ENCODE measurements at places on chromosomes 2 and 18.

DNA sequence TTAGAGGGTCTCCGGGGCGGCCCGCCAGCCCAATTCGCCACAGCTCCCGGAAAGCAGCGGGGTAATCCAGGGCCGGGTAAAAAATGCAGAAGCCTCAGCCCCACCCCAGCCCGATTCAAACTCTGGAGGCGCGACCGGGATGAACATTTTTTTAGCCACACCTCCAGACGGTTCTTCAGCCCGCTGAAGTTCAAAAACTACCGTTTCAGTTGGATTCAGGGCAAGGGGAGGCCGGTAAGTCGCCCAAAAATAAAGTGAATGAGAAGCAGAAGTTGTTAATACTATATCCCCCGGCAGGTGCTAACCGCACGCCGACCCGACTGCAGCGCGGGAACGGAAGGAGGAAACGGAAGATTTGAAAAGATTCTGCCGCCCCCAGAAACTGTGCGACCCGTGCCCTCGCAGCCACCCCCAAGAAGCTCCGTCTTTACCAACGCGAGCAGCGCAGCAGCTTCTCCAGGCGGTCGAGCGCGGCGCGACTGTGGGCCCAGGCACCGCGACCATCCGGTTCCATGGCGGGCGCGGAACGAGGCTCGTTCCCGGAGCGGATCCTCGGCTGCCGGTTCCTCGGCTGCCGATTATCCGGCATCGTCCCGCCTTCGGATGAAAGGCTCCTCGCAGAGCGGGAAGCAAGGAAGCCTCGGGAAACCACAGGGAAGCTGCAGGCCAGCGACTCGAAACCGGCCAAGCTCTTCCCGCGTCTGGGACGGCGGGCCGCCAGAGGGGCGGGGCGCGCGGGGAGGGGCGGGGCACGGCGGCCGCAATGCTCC, at the start of gene BARD1:
BARD1 (minus strand) TSS at position 703 of the 770 bp plus-strand sequence; CDS start at position 589, 114 bp downstream.
- DNase-seq = peak; percentile 42

DNA sequence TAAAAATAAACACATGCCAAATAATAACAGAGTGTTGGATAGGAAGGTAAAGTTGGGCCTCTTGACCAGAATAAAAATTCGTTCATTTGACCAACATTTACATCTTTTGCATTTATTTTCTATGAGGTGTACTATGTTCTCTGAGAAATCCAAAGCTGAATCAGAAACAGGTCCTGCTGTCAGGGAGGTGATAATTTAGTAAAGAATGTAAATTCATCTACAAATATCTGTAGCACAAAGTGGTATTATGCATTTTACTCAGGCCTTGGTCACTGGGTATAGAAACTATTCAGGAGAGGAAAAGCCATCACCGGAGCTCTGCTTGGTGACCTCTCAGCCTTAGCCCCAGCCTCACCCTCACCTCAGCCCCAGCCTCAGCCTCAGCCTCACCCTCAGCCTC, 208.9 kb downstream of the SPP2 start:
- DNase-seq = no peak

DNA sequence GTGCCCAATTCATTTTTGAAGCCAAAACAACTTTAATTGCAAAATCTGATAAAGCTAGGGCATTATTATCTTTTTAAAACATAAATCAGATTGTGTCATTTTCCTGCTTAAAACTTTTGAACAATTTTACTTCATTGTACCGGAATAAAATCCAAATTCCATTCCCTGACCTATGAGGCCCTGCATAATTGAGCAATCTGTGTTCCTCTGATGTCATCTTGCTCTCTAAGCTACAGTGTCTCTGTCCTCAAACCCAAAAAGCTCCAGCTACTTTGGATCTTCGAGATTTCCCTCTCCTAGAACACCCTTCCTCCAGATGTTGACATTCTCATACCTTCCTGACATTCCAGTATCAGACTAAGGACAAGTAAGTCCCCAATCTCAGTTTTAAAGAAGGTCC, 395.9 kb downstream of the LRATD1 start:
- no peak for DNase-seq

DNA sequence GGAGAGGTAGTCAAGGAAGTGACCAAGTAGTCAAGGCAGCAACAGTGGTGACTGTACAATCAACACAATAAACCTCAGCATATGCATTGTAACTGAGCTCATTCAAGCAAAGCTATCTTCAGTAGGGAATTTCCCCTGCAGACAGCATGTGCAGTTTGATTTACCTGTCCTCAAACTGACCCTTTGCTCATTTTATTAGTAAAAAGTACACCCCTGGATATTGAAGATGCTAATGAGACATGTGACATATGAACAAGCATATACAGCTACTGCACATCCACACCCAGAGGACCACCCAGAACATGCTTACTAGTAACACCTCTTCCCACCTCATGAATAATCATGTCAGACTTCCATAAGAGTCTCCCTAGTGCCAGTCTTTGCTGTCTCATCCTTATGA, 15.4 kb downstream of the C2orf81 start:
- DNase-seq = no peak

DNA sequence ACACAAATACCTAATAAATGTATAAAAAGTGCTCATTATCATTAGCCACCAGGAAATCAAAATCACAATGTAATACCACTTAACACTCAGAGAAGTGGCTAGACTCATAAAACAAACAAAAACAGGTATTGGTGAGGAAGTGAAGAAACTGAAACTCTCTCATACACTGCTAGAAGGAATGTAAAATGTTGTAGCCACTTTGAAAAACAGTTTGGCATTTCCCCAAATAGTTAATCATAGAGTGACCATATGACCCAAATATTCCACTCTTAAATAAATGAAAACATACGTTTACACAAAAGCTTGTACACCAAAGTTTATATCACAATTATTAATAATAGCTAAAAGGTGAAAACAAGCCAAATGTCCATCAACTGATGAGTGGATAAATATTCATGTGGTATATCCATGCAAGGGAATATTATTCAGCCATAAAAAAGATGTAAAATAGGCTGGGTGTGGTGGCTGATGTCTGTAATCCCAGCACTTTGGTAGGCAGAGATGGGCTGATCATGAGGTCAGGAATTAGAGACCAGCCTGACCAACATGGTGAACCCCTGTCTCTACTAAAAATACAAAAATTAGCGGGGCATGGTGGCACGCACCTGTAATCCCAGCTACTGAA, 86.2 kb upstream of the COL5A2 start:
- no peak for DNase-seq

GRCh38 chr2:239832490-239833268, 192.5 kb downstream of the NDUFA10 start:
- no peak for DNase-seq

Measured in dermis microvascular lymphatic vessel endothelial cell (primary cell).